ENCODE measurements at places on chromosomes 12 and 14.

DNA sequence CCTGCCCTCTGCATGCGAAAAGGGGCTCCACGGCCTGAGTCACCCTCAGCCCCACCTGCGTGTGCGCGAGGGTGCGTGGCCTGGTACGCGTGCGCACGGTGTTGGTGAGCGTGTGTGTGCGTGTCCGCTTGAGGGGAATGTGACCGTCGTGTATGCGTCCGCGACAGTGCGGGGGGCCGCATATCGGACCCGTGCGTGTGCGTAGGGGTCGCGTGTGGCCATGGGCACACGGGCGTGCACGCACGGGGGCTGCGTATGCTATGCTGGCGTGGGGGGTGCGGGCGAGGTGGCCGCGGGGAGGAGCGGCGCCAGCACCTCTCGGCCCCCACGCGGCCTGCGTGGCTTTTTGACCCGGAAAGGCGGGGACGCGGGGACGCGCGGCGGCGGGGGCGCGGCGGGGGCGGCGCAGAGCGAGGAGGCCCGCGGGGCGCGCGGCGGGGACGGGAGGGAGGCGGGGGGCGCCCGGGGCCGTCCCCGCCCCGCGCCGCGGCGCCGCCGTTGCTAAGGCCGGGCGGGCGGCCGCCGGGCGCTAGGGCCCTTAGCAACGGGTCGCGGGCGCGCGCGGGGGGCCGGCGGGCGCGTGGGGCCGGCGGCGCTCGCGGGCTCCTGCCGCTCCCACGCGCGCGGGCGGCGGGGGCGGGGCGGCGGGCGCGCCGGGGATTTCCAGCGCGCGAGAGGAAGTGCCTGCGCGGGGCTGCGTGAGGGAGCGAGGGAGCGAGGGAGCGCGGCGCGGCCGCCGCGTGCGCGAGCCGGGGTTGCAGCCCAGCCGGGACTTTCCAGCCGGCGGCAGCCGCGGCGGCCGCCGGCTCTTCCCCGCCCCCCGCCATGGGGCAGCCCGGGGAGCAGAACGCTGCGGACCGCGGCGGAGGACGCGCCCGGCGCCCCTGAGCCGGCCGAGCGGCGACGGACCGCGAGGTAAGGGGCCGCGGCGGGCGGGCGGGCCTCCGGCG lies at the start of gene TRAF3:
TSS of gene TRAF3 (plus strand) at position 689 of the 950 bp plus-strand sequence. CDS start 92,753 bp downstream, outside the sequence.
- no peak for DNase-seq

DNA sequence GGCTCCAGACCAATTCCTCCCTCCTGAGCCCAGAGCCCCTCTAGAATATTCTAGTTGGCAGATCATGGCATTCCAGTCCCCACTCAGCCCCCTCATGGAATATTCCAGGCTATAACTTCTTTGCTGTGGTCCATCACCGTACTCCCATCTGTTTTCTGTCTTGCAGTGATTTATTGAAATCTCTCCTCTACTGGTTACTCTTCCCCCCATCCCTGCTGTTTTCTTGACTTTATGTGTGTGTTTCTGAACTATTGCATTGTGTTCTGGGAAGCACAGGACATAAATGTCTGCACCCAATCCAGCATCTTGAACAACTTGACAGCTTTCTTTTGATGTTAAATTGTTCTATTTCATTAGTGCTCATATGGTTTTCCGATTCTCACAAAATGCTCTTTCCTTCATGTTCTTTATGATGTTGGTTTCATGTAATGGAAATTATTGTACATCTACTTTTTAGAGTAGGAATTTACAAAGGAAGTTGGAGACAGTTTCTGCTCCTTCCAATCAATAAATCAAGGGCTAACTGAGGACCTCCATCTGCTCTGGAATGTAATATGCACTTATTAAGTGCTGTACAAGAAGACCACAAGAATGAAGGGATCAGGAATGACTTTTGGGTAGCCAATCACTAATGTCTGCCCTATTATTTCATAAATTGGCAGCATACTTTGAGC lies 26.3 kb downstream of the PDE6H start:
- no peak for DNase-seq

GRCh38 chr14:23661542-23661941 lies 25.4 kb downstream of the DHRS2 start:
- DNase-seq: no peak

DNA sequence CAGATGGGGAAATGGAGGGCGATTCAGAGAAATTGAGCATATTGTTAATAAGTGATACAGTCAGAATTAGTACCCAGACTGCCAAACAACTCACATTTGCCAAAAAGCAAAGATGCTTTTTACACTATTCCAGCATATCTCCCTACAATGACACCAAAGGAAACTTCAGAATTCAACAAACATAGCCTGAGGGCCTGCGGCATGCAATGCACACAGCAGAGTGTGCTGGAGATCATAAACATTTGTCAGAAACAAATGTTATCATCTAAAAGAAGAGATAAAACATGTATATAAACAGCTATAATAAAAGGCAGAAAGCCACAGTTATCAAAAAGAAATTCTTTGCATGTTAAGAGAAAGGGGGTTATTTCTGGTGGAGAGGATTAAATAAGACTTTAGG lies 20.1 kb upstream of the GARIN6 start:
- DNase-seq: no peak

DNA sequence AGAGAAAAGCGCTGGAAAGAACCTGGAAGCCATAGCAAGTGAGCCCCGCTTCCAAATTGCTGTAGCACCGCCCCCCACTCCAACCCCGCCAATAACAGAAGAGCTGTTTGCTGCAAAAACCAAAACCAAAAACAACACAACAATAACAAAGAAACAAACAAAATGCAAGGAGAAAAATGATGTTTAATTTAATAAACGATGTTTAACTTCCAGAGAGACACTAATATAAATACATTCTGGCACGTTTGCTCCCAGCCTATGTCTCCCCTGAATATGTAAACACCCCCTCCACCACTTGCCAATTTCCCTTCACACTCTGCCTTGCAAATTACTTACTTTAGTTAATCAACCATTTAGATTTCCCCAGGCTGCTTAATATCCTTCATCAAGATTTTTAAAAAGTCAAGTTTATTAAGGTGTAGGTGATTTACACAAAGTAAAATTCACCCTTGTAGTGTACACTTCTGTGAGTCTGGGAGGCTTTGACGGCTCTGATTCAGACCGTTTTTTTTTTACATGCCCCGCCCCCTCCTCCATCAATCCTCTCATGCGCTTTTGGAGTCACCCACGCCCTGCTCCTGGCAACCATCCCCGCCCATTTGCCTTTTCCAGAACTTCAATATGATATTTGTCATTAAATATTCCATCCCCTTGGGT lies 482 bp upstream of the IFI27L2 start:
- DNase-seq: peak; percentile 13

GRCh38 chr12:120012067-120012621 lies 23.1 kb downstream of the BICDL1 start:
- DNase-seq: peak; percentile 6

DNA sequence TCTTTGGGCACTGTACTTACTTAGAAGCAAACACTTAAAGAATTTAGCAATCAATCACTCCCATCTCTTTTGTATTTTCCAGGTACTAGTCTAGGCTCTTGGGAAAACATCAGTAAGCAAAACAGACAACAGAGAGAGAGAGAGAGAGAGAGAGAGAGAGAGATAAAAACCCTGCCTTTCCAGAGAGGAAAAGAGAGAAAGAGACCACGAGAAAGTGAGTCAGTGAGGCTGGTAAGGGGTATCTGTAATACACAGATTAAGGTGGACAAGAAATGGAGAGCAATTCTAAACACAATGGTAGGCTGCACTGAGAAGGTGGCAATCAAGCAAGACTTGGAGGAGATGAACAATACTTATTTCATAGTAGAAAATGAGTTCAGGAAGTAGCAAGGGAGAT lies 119.9 kb upstream of the OVCH1 start:
- DNase-seq: no peak

DNA sequence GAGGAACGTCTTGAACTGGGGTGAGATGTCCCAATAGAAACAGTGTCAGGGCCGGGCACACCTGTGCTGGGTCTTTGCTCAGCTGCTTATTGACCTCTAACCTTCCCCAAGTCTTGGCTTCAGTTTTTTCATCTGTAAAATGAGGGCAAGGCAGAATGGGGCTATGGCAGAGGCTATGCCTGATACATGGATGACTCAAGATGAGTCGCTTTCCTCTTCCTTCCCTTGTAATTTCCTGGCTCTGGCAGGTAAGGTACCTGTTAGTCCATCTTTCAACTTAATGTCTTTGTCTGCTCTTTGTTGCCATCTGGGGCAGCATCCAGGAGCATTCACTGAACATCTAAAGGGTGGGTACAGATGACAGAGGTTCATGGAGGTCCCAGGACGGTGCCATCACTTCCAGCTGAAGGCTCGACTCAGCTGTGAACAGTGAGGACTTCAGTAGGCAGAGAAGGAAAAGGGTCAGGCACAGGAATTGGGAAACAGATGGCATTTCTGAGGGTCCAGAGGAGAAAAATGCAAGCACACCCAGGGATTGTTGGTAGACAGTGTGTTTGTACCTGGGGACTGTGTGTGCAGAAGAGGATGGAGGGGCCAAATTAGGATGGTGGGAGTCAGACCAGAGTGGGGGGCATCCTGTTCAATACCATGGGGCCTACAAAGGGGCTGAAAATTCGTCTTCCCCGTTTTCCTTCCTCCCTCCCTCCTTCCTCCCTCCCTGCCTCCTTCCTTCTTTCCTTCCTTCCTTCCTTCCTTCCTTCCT lies 268.3 kb downstream of the VRK1 start:
- DNase-seq: no peak

GRCh38 chr14:89017417-89017816 lies 193.0 kb downstream of the TTC8 start:
- no peak for DNase-seq

DNA sequence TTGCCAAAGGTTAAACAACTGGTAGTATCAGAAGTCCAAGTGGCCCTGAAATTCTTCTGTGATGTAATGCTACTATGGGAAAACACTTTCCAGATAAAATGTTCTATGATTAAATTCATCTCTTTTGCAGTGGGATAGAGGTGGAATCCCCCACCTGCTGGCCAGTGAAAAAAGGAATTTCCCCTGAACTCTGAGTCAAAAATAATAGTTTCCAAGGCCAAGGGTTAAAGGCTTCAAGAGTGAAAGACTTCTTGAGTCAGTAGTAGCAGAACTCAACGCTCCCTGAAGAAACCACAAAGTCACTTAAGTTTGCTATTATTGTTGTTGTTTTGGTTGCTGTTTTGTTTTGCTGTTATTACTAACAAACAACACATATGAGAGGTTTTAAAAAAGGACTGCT lies 330.8 kb downstream of the SOX5 start:
- DNase-seq: no peak

DNA sequence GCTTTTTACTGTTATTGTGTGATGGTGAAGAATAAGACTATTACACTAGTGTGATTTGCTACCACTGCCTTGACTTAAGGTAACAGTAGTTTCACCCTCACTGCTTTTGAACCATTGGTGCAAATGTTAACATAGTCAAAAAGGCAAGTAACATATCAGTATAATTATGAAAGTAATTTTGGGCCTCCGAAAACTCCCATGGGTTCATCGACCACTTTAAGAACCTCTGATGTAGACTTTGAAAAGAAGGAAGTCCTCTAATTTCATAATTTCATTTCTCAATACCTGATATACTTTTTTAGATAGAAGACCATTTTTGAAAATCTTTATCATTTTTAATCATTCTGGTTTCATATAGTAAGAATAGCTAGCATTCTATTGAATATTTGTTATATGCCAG lies 57.7 kb downstream of the ETNK1 start:
- no peak for DNase-seq

GRCh38 chr12:117100851-117101673 lies 1.8 kb upstream of the TESC start:
- DNase-seq: no peak

- no peak for DNase-seq
These were observed 1.7 kb downstream of the KCNH3 start for GRCh38 chr12:49540229-49541139.

DNA sequence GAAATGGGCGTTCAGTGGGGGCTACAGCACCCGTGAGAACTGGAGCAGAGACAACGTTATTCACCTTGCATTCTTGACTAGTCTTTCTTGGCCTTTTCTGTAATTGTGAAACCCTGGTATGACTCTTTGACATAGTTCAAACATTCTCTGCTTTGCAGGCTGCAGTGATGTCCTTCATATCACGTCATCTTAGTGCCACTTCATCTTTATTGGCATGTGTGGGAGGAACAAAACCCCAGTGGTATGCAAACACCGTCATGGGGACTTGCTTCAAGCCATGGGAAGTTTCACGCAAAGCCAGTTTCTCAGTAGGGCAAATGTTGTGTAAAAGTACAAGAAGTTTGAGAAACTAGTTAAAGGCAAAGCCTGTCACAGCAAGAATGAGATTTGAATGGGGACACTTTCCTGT lies 20.2 kb upstream of the DUSP16 start:
- DNase-seq: no peak

GRCh38 chr12:97862072-97862471 lies 399.5 kb downstream of the RMST start:
- DNase-seq: no peak

GRCh38 chr12:6635375-6635855 lies 344 bp downstream of the LPAR5 start:
- no peak for DNase-seq

- DNase-seq: peak; percentile 54
These were observed 3.6 kb downstream of the SMARCD1 start for GRCh38 chr12:50088577-50089335.

- DNase-seq: no peak
These were observed 92.2 kb downstream of the FLRT2 start for GRCh38 chr14:85622106-85622505.

GRCh38 chr14:35268946-35269345 lies 23.2 kb upstream of the PSMA6 start:
- no peak for DNase-seq

- DNase-seq: no peak
These were observed 15.4 kb downstream of the RASAL1 start for GRCh38 chr12:113119980-113120669.

DNA sequence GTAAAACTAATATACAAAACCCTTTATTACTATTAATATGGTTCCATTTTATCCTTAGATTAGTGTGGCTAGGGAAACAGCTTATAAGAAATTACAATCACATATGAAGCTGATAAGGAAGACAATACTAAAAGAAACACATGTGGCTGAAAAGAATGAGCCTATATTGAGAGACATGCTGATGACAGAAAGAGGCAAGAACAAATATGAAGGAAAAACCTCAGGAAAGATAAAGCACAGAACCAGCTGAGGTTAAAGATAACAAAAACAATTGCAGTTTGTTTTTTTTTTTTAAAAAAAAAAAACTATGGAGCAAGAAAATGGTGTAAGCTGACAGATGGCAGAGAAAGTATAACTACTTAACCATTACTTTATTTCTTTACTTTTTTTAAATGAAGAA lies 69.2 kb upstream of the OSBPL8 start:
- DNase-seq: no peak

GRCh38 chr14:97544571-97544970 lies 747.4 kb downstream of the VRK1 start:
- DNase-seq: no peak

- DNase-seq: no peak
These were observed 187.3 kb upstream of the FRMD6 start for GRCh38 chr14:51464411-51464810.

All from NCI-H1436 (cell line).